ENCODE measurements at places on chromosomes 12 and 14.
A peak's percentile ranks its signal among the peaks of the same experiment; 100 is the strongest.

DNA sequence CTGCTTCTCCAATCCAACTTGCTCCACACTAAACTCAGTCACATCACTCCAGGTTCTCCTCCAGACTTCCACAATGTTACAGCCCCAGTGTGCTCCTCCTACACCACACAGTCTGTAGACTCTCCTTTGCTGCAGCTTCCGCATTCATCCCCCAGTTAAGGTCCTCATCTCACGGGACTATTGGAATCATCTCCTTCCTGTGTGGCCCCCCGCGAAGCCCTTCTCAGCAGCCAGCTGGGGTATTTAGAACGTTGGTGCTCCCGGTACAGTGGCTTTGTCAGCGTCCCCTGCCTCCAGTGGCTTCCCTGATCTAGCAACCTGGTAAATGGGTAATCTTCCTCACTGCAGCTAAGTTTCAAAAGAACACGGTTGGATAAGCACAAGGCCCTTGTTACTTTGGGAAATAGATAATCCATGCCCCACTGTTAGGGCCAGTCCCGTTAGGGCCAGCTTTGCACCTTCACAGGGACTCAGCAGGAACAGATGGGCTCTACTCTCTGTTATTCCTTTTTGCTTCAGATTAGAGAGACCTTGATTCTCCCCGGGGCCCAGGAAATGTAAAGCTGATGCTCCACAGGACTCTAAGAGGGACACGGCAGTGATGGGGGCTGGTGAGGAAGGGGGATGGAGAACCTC lies 823 bp upstream of the TSPAN11 start:
- DNase-seq: no peak

GRCh38 chr14:89667983-89668382 lies 250.9 kb upstream of the FOXN3 start:
- DNase-seq: no peak

DNA sequence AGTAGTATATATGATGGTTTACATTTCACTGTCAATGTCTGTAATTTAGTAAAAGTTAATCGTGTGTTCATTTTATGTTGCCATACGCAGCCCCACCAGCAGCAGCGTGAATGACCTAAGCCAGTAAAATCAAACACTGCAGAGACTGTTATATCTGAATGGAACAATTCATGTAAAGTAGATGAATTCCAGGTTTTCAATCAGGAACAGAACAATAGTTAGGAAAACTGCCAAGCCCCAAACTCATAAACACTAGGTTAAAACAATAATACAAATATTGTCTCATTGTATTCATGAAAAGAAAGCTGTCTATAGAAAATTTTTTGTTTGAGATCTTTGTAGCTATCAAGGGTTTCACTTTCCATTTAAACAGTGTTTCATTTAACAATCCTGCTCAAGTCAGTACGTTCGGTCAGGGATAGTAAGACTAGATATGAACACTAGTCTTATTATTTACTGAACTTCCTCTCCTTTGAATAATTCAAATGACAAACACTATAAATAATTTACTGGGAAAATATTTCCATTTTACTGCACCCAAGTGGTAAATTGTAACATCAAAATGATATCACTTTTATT lies 256.8 kb upstream of the FLRT2 start:
- DNase-seq: no peak

DNA sequence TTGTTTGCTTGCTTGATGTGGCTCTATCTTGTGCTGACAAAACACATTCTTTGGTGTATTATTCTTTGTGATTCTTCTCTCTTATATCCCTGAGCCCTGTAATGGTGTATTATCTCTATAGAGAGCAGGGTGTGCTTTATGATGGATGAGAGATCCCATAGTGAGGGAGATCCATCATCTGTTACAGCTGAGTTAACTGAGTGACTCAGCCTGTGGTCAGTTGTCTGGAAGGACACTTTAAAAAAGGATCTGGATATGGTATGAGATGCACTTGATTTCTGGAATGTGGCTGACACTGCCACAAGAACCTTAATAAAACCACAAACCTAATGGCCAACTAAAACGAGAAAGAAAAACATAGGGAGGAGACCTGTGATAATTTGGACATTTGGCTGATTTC lies 461.4 kb upstream of the SYT1 start:
- DNase-seq: no peak

DNA sequence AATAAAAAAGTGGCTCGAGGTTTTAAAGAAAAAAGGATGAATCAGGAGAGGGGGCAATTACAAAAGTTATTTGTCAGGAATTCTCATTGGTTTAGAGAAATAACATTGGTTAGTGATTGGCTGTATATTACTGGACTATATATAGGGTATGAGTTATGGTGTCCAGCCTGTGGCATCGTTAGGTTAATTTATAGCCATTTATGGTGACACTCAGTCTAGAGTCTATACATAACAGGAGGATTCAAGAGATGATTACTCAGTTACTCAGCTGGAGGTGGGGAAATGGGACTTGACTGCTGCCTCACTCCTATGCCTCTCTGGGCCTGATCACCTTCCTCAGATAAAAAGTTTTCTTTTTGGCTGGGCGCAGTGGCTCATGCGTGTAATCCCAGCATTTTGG lies 25.6 kb upstream of the NFYB start:
- no peak for DNase-seq

DNA sequence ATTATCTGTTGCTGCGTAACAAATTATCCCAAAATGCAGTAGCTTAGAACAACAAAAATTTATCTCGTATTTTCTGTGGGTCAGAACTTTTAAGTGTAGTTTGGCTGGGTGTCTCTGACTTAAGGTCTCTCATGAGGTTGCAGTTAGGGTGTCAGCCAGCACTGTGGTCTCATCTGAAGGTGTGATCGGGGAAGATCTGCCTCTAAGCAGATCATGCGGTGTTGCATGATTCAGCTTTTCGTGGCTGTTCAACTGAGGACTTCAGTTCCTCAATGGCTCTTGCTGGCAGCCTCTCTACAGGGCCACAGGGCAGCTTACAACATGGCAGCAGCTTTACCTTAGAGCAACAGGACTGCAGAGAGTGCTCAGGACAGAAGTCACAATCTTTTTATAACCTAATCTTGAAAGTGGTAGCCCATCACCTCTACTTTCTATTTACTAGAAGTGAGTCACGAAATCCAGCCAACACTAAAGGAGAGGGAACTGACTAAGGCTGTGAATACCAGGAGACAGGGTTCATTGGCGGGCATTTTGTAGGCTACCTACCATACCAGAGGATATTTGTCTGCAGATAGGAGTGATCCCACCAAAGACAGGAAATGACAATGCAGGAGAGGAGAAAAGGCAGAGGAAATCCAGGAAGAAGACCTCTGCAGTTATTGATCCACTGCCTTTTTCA lies 1.8 kb upstream of the TMPRSS12 start:
- no peak for DNase-seq

DNA sequence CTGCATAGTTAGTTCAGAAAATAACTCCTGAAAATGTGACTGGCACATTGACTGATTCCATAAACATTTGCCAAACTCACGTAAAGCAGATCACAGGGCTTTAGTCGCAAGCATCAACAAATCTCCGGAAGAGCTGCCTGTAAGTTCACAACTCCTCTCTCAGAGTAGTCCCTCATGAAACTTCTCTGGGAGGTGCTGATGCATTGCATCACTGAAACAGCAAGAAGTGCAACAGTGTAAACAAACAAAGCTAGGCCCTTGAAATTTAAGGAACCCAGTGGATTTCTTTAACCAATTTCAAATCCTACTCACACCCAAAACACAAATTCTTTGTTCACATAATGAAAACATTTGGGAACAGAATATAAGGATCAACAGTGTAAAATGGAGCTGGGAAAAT lies 1691.7 kb upstream of the FLRT2 start:
- no peak for DNase-seq

GRCh38 chr12:4037747-4038312 lies 164.6 kb upstream of the PARP11 start:
- no peak for DNase-seq

DNA sequence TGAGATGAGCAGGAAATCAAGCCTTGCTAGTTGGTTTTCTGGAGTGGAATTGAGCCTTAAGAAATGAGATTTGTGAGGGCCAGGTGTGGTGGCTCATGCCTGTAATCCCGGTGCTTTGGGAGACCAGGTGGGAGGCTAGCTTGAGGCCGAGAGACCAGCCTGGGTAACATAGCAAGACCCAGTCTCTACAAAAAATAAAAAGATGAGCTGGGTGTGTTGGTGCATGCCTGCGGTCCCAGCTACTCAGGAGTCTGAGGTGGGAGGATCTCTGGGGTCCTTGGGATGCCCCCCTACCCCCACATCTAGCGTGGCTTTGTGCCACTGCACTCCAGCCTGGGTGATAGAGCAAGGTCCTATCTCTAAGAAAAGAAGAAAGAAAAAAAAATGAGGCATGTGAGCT lies 104.2 kb upstream of the RTL1 start:
- no peak for DNase-seq

- DNase-seq: no peak
Observed at GRCh38 chr14:91453744-91454143, 36.1 kb upstream of the CCDC88C start.

- no peak for DNase-seq
Observed at GRCh38 chr12:59850268-59850667, 254.4 kb downstream of the SLC16A7 start.

GRCh38 chr12:2183556-2184541 lies 131.1 kb downstream of the CACNA1C start:
- no peak for DNase-seq

GRCh38 chr12:62401631-62402030 lies 65.0 kb upstream of the MON2 start:
- no peak for DNase-seq

GRCh38 chr12:104602406-104602805 lies 145.7 kb downstream of the CHST11 start:
- DNase-seq: no peak

DNA sequence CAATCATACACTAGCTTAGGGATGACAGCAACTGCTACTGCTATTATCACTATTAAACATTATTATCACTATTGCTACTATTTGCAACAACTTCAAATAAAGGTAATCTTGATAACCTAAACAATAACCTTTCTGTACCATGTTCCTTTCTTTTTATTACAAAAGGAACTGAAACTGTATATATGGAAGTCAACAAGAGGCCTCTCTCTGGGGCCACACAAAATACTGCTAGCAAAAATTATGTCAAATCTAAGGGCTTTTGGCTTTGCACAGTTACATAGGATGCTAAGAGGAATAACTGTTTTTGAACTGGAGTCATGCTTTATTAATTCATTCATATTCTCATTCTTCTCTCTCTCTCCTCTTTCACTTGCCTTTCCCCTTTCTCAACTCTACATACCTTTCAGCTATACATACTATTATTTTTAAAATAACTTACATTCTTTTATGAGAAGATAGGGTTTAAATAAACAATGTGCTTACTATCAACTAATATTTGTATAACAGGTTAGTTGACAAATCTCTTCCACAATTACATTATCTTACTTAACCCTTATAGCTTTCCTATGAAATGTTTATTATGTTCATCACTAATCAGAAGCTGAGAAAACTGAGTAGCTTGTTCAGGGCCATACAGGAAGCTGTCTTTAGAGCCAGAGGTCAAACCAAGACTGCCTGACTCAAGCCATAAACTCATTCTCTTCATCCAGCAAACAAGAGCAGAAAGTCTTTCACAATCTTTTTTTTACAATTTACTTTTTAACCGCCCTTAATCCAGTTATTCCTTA lies 25.7 kb downstream of the SPTSSA start:
- no peak for DNase-seq

DNA sequence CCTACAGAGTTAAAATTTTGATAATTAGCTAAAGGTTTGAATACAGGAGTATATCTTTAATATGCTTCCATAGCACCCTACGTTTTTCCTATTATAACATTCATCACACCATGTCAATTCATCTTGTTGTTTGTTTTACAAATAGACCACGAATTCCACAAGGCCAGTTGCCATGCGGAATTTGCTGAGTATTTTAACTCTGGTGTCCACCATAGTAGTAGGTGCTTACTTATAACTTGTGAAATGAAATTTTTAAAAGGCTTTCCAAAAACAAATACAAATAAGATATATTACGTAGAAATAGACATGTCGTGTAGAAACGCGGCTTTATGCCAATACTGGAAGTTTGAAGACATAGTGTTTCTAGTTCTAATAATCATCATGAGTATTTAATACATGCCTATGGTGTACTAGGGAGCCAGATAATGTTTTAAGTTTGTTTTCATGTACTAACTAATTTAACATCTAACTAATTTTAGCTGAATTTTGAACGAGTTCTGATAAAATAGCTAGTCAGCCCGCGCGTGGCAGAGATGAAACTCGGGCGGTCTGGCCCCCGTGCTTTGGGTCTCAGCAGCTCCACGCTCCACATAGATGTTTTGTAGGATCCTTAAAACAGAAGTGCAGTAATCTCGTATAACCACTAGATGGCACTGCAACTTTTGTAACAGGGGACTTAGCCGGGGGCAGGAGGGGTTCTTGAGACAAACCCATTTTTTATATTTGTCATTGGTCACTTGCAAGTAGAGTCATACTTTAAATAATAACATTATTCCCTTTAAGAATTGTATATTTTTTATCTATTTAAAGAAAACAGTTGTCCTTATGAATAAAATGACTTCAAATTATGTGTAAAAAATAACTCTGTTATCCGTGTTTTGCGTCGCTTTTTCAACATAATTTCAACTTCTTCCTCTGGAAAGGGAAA lies 10.2 kb downstream of the CD69 start:
- DNase-seq: peak; percentile 7

DNA sequence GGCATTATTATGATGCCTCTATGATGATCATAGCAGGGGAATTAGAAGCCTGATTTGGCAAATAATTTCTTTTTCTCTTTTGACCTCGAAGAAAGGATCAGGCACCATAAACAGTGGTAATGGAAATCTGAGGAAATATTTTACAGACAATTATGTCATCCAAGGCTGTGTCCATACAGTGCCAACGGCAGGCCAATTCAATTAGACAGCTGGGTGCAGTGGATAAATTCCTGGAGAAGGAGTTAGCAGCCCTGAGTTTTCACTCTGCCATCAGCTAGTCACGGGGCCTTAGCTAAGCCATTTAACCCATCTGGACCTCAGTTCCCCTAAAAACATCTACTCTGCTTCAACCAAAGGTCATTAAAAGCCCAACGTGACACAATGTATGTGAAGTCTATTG lies 4.1 kb downstream of the TPH2 start:
- DNase-seq: no peak

DNA sequence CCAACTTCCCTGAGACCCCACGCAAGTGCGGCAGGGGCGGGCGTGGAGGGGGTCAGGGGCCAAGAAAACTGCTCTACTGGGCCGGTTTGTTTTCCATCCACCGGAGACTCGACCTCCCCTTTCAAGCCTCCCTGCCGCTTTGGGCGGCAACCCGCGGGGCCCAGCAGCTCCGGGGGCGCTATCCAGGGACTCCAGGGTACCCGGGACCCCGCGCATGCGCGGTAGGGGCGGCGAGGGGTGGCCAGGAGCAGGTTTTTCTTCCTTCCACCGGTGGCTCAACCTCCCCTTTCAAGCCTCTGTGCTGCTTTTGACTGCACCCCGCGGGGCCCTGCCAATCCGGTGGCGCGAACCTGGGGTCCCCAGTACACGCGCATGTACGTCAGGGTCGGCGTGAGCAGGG lies 323.5 kb downstream of the ALG10 start:
- no peak for DNase-seq
